ENCODE measurements at places on chromosomes 16 and 17.

- DNase-seq = peak; percentile 20
These were observed 362 bp downstream of the KLHDC4 start for GRCh38 chr16:87765473-87765775.

GRCh38 chr16:70702624-70703023 is 16.8 kb upstream of the MTSS2 start:
- DNase-seq = no peak

DNA sequence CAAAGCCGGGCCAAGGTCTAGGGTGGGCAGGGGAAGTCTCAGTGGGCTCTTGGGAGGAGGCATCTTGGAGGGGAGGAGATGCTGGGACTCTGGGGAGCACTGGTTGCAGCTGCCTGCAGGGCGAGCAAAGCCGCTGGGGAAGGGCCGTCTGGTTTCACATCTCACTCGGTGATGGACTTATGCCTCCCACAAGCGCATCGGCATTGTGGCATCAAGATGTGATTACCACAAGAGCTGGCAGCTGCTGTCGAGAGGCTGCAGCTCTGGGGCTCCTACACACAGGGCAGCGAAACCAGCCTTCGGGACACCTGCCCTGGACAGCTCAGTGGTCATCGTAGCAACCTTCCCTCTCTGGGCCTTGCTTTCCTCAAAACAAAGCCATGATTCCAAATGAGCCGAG is 3.1 kb upstream of the KCNJ12 start:
- no peak for DNase-seq

DNA sequence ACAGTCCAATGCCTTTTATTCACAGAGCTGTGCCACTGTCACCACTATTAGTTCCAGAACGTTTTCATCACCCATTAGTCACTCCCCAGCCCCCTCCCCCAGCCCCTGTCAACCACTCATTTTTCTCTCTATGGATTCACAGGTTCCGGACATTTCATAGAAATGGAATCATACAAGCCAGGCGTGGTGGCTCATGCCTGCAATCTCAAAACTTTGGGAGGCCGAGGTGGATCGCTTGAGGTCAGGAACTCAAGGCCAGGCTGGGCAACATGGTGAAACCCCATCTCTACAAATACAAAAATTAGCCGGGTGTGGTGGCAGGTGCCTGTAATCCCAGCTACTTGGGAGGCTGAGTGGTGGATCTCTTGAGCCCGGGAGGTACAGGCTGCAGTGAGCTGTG is 759 bp upstream of the PAM16 start:
- no peak for DNase-seq

DNA sequence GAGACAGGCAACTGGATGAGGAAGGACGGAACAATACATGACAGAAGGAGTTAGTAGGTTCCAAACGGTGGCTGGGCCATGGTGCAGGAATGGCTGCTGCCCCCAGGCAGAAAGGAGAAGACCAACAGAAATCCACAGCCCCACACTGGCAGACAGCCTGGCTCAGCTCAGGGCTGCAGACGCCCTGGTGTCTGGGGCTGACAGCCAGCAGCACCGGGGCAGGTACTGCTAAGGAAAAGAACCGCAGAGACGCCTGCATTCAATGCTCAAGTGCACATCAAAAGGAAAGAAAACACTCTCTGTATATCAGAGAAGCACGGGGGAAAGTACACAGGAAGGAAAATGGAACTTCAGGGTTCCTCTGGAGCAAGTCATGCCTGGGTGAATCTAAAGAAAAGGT is 53.4 kb downstream of the GAS7 start:
- no peak for DNase-seq

DNA sequence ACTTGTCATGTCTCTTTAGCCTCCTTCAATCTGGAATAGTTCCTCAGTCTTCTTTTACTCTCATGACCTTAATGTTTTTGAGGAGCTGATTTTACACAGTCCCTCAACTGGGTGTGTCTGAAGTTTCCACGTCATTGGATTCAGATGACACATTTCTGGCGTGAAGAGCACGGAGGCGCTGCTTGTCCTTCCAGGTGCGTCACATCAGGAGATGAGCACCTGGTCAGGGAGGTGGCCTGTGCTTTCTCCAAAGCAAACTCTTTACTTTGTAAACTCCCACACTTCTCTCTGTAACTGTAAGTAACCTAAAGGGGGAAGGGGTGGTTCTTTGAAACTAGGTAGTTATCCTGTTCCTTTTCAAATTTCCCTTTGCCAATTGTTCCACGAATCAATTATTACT is 52.5 kb upstream of the MNT start:
- DNase-seq = no peak

DNA sequence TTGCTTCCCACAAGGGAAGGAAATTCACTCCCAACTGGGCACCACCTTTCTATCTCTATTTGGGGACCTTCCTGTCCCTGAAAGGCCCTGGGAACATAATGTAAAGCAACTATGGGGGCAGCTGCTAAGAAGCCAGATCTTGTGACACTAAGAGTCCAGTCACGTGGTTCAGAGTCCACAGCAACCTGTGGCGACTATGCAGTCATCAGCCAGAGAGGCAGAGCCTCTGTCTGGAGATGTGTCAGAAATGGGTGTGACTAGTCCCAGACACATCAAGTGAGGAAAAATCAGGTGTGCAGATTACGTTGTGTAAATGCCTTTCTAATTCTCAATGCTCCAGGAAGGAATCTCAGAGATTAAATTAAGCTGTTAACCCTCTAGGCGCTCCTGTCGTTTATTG is 26.6 kb upstream of the SKAP1 start:
- DNase-seq = peak; percentile 22
